GM23338 (cell line): ENCODE measurements at places on chromosomes 11 and 22. TPM values are rescaled to one million over a fixed set of nuclear protein-coding genes. Genes with fewer than 3 reads are reported as not detected.
A peak's percentile ranks its signal among the peaks of the same experiment; 100 is the strongest.

DNA sequence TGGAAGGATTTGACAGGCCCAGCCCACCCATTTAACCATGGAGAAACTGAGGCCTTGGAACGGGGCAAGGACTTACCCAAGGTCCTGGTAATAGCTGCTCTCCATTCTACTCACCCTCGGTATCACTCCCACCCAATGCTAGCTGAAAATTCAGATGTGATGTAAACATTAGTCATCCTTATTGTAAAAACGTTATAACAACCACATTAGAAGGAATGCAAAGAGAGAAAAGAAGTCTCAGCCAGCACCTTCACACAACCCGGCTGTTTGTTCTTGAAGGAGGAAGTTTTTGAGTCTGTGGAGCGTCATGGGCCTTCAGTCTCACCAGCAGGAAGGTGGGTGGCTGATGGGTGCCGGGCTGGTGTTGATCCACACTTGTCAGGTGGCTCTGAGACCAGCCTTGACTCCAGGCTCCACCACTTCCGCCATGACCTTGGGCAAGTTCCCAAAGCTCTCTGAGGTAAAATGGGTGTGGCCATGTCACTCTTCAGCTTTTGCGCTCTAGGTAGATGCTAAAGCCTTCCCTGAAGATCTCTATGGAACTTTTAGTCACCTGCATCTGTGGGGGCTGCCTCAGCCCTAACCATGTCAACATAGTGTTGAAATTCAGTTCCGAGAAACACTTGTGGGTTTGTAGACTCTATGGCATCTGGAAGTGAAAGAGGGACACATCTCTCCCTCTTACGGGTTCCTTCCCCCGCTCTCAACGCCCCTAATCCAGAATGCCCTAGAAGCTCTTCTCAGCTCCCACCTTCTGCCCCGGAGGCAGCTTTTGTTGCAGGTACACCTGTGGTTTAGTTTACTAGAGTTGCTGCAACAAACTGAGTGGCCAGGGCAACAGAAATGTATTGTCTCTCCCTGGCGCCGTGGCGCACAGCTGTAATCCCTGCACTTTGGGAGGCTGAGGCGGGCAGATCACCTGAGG is 14.8 kb downstream of the CD6 start:
- no peak for DNase-seq
- H3K36me3 ChIP-seq, result no peaks in the 10 kb centered on the region
- no peaks in the 10 kb centered on the region for H3K27me3 ChIP-seq
- H3K27ac ChIP-seq, result no peak overlapping the region
- H3K4me3 ChIP-seq, result no peak overlapping the region
- no peaks in the 10 kb centered on the region for H3K4me1 ChIP-seq

- H3K27me3 ChIP-seq, result no peaks in the 10 kb centered on the region
- H3K27ac ChIP-seq, result no peak overlapping the region
- H3K36me3 ChIP-seq, result no peaks in the 10 kb centered on the region
- H3K4me1 ChIP-seq, result peaks cover 3% of the 10 kb centered on the region; the same call in 1 of the 2 replicates
Measured at GRCh38 chr22:44869196-44869595, 116.8 kb downstream of the ARHGAP8 start.

- no peaks in the 10 kb centered on the region for H3K4me1 ChIP-seq
- no peak for DNase-seq
- no peaks in the 10 kb centered on the region for H3K27me3 ChIP-seq
- H3K4me3 ChIP-seq, result no peak overlapping the region
- H3K27ac ChIP-seq, result no peak overlapping the region
Measured at GRCh38 chr22:47598864-47599263, 836.4 kb downstream of the TBC1D22A start.

- no peaks in the 10 kb centered on the region for H3K27me3 ChIP-seq
- no peak overlapping the region for H3K27ac ChIP-seq
- no peaks in the 10 kb centered on the region for H3K36me3 ChIP-seq
- DNase-seq, result peak; percentile 34
- H3K4me3 ChIP-seq, result no peak overlapping the region
Measured at GRCh38 chr22:43308060-43308830, 34.9 kb downstream of the SCUBE1 start.

- DNase-seq, result no peak
- H3K36me3 ChIP-seq, result no peaks in the 10 kb centered on the region
- no peak overlapping the region for H3K27ac ChIP-seq
- peaks cover 6% of the 10 kb centered on the region; the same call in 1 of the 2 replicates for H3K4me1 ChIP-seq
- no peak overlapping the region for H3K4me3 ChIP-seq
Measured at GRCh38 chr11:126424471-126425039, 69.1 kb downstream of the ST3GAL4 start.

GRCh38 chr11:119795231-119795630 is 66.2 kb upstream of the NECTIN1 start:
- DNase-seq, result no peak
- H3K4me3 ChIP-seq, result no peak overlapping the region

DNA sequence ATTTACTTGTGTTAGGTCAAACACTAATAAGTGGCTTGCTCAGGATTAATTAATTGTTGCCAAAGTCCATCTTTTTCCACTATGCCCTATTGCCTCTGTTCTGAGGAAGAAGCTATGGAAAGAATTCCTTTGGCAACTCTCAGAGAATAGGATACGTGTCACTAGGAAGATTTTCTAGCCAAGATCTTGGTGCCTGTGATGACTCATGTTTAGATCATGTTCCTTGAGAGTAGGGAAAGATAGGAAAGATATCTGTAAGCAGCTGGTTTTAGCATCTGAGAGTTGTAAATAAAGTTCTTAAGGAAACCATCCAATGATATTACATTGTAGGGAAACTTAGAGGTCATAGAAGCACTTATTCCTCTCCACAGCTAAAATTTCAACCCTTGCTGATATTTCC is 15.7 kb downstream of the SLN start:
- H3K36me3 ChIP-seq, result no peaks in the 10 kb centered on the region
- no peak overlapping the region for H3K27ac ChIP-seq
- no peaks in the 10 kb centered on the region for H3K27me3 ChIP-seq
- DNase-seq, result no peak

DNA sequence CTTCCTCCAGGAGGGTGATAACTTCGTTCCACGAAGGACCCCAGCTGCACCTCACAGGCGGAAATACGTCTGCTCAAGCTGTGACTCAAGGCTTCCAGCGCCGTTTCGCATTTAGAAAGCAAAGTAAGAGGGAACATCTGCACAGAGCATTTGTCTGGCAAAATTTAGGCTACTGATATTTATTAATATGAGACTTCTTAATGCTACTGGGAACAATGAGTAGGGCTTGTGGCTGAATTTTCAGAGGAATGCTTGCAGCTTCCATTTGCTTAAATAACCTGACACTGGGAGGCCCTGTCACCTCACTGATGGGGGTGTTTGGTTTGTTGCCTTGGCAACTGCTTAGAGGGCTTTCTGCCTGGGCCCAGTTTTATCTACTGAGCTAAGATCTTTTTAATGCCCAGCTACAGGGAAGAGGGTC is 14.7 kb upstream of the ST14 start:
- H3K27ac ChIP-seq, result peak overlapping the region; percentile 79; the same call in 1 of the 2 replicates
- H3K27me3 ChIP-seq, result no peaks in the 10 kb centered on the region
- no peak overlapping the region for H3K4me3 ChIP-seq
- H3K36me3 ChIP-seq, result peaks cover 17% of the 10 kb centered on the region

DNA sequence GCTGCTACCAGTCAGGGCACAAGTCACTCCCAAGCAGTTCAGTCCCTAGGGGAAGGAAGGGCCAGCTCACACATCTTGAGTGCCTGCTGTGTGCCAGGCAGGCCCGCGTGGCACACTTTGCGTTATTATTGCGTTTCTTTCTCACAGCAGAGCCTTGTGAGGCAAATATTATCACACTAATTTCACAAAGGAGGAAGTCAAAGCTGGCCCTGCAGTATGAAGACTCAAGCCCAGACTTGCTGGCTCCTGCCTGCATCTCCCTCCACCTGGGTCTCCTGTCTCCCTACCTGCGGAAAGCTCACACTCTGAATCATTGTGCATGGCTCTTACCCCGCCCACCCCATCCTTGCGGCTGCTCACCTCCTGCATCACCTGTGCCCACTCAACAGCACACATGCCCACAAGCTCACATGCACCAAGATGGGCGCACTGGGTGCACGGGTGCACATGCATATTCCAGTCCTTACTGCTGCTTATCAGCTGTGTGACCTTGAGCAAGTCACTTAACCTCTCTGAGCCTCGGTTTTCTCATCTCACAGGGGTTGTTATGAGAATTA is 31.7 kb upstream of the P2RY2 start:
- H3K27ac ChIP-seq, result no peak overlapping the region
- no peak overlapping the region for H3K4me3 ChIP-seq
- H3K4me1 ChIP-seq, result no peaks in the 10 kb centered on the region

DNA sequence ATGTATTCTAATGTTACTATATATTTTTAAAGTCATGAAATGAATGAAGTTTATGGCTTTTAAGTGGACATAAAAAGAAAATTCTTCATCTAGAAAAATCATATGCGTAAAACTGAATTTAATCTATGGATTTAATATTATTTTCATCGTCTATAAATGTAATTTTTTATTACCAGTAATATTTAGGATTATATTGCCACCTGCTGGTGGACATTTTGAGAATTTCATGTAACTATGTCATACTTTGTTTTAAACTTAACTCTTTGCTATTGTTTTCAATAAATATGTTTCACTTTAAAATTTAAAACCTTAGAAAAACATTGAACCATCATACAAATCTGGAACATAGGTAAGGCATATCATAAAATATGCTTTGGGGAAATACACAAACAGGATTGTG is 66.5 kb upstream of the CEP126 start:
- peak; percentile 33 for DNase-seq
- no peak overlapping the region for H3K27ac ChIP-seq
- no peaks in the 10 kb centered on the region for H3K4me1 ChIP-seq
- no peak overlapping the region for H3K4me3 ChIP-seq
- no peaks in the 10 kb centered on the region for H3K27me3 ChIP-seq

GRCh38 chr11:66068923-66069714 is 953 bp upstream of the PACS1 start:
- no peaks in the 10 kb centered on the region for H3K27me3 ChIP-seq
- peaks cover 25% of the 10 kb centered on the region for H3K4me1 ChIP-seq
- DNase-seq, result peak; percentile 92
- H3K36me3 ChIP-seq, result peaks cover 31% of the 10 kb centered on the region

GRCh38 chr22:40138866-40139265 is 38.9 kb upstream of the TNRC6B start:
- no peaks in the 10 kb centered on the region for H3K4me1 ChIP-seq
- no peaks in the 10 kb centered on the region for H3K27me3 ChIP-seq
- no peak overlapping the region for H3K27ac ChIP-seq
- no peak for DNase-seq
- no peaks in the 10 kb centered on the region for H3K36me3 ChIP-seq
- H3K4me3 ChIP-seq, result no peak overlapping the region

The DBX1 gene
- not detected in 2 replicates for total RNA-seq

The ASPHD2 gene
- total RNA-seq, result 9.3 and 10.0 TPM in 2 replicates

The ACRV1 gene
- total RNA-seq, result not detected in 2 replicates

The MS4A6A gene
- total RNA-seq, result not detected in 2 replicates

The ASCL2 gene
- 1.6 and 2.6 TPM in 2 replicates for total RNA-seq
